ENCODE measurements at places on chromosomes 13 and 19. TPM values are rescaled to one million over a fixed set of nuclear protein-coding genes. Genes with fewer than 3 reads are reported as not detected.

The ZNF432 gene
- 7.3 TPM for total RNA-seq

The TEX29 gene
- total RNA-seq: not detected

The CCNA1 gene
- 4.9 TPM for total RNA-seq

The HSH2D gene
- total RNA-seq: not detected

The MZF1 gene
- 4.6 TPM for total RNA-seq

The HS6ST3 gene
- total RNA-seq: 1.6 TPM

The FPR1 gene
- total RNA-seq: 0.74 TPM

- no peak for DNase-seq
These were observed 48.0 kb upstream of the KATNAL1 start for GRCh38 chr13:30355384-30355699.

- peak; percentile 63 for DNase-seq
These were observed 30.5 kb downstream of the ZSWIM4 start for GRCh38 chr19:13825489-13826441.

GRCh38 chr19:30215248-30215647 is 156.9 kb upstream of the ZNF536 start:
- no peak for DNase-seq

DNA sequence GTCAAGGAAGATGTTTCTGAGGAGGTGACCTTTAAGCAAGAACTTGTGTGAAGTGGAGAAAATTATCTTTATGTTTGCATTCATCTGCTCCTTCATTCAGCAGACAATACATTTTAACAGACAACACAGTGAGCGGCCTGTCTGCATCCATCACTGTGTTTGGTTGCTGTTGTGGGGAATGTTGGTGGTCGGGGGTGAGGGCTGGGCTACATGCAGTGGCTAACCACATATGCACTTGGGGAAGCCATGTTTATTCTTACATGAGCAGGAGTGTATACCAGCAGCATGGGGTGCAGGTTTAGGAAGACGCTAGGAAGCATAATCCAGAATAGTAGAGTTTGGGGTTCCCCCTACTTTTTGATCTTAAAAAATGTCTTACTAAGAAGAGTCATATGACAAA is 66.4 kb downstream of the DHRS12 start:
- no peak for DNase-seq

GRCh38 chr19:45515807-45516401 is 8.6 kb downstream of the VASP start:
- DNase-seq: no peak

DNA sequence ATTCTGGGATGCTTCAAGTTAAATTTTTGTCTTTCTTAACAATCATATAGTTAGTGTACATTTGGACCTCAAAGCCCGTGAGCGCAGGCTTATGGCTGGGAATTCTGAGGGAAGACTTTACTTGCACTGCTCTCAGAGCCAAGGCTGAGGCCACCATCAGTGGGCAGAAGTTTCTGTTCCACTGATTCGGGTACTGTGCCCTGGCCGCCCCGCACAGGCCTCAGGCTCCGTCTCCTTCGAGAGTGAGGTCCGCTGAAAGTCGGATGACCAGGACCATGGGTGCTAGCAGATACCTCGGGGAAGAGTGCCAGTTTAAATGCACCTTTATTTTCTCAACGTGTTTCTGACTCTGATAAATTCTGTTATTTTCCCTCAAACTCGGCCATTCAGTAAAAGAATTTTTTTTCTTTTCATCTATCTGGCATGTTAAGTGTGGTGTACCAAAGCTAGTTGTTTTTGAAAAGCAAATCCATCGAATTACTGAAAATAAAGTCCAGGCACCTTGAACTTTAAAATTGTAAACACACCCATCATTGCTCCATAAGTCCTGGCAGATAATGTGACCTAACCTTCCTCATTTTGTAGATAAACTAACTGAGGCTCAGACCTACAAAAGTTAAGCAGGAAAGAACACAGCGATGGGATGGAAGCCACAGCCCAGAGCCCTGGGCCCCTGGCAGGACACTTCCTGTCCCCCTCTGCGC is 126.7 kb downstream of the SOX1 start:
- no peak for DNase-seq

GRCh38 chr13:74452176-74452575 is 318.0 kb upstream of the KLF12 start:
- DNase-seq: no peak

DNA sequence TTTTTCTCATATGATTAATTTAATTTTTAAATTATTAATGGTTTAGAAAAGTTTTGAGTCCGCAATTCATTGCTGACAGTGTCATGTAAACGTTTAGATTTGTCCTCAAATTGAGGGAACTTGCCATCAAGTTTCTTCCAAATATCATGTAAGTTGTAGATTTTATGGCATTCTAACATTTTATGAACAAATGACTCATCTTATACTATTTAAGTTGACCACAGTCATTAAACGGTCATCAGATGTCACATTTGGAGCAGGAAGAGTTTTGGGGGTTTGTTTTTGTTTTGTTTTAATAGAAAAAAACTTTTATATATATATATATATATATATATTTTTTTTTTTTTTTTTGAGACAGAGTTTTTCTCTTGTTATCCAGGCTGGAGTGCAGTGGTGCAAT is 4.3 kb downstream of the ZNF114 start:
- no peak for DNase-seq

- DNase-seq: no peak
These were observed 112.3 kb downstream of the GADD45B start for GRCh38 chr19:2588081-2588777.

- no peak for DNase-seq
These were observed 64.1 kb downstream of the ZNF429 start for GRCh38 chr19:21569494-21569865.

GRCh38 chr13:83085186-83085900 is 796.9 kb downstream of the SLITRK1 start:
- DNase-seq: no peak

DNA sequence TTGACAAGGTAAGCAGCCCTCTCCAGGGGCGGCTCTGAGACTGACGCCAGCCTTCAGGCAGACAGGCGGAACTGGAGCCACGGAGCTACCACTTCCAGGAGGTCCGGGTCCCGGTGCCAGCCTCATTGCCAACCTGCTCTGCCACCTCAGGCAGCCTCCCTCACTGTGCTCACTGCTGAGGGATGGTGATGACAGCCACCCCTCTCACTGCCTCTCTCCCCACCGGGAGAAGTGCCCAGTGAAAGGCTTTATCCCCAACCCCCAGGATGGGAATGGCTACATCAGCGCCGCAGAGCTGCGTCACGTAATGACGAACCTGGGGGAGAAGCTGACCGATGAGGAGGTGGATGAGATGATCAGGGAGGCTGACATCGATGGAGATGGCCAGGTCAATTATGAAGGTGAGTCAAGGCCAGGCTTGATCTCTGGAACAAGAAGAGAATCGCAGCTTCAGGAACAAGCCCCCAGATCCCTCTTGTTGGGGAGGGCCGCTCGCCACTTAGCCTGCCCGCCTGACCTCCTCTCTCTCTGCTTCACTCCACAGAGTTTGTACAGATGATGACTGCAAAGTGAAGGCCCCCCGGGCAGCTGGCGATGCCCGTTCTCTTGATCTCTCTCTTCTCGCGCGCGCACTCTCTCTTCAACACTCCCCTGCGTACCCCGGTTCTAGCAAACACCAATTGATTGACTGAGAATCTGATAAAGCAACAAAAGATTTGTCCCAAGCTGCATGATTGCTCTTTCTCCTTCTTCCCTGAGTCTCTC is 7.6 kb downstream of the CALM3 start:
- no peak for DNase-seq

DNA sequence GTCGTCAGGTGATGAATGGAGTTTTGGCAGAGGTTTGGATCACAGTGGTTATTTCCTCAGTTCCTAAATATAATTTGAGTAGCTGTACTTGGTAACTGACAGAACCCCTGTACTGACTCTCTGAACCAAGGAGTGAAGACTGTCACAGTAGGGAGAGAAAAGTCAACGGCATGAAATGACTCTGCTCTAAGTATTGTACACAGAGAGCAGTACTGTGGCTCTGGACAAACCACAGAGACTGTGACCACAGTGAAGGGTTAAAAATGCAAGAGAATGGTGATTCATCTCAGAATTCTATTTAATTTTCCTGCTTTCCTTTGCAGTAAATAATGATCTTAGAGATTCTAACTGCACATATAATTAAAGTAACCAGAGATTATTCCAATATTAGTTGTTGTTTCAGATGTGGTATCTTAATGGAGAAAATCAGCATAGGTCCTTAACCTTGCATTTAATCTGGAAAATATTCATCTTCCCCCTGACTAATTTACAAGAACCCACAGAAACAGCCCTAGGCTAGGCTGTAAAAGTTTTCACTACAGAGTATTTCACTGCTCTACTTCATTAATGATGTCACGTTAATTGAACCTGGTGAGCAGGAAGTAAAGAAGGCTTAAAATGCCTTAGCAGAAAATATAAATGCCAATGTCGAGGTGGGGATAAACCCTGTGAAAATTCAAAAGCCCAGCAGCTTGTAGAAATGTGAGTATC is 221.9 kb downstream of the LIG4 start:
- DNase-seq: peak; percentile 12

DNA sequence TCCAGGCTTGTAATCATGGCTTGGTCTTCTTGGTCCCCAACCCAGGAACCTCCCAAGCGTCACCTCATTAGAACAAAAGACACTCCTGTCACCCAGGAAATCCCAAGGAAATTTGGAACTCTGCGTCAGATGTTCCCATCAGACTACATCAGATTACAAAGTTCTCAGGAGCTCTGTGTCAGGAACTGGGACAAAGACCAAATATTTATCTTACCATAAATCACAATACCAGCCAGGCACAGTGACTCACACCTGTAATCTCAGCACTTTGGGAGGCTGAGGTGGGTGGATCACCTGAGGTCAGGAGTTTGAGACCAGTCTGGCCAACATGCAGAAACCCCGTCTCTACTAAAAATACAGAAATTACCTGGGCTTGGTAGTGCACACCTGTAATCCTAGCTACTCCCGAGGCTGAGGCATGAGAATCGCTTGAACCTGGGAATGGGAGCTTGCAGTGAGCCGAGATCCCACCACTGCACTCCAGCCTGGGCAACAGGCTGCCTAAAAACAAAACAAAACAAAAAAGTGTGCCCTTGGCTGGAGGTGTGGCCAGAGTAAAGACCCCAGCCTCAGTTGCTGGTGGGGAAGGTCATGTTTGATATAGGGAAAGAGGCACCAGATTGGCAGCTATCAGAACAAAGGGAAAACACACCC is 16.7 kb upstream of the CCDC124 start:
- DNase-seq: peak; percentile 19

DNA sequence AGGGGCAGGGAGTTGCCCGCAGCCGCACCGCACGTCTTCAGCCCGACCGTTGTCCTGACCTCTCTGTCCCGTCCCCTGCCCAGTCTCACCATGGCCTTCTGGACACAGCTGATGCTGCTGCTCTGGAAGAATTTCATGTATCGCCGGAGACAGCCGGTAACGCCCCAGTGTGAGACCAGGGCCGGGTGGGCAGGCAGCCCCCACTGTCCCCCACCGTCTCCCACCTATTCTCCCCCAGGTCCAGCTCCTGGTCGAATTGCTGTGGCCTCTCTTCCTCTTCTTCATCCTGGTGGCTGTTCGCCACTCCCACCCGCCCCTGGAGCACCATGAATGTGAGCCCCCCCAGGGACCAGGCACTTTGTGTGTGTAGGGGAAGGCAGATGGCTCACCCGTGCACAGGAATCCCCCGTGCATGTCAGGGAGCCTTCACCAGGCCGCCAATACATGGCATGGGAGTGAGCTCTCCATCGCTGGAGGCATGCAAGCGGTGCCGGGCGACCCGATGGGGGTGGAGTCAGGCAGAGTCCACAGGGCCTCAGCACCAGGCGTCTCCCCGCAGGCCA is 1.4 kb downstream of the ABCA7 start:
- DNase-seq: no peak

- no peak for DNase-seq
These were observed 350.9 kb downstream of the SUCLA2 start for GRCh38 chr13:47650209-47650608.

DNA sequence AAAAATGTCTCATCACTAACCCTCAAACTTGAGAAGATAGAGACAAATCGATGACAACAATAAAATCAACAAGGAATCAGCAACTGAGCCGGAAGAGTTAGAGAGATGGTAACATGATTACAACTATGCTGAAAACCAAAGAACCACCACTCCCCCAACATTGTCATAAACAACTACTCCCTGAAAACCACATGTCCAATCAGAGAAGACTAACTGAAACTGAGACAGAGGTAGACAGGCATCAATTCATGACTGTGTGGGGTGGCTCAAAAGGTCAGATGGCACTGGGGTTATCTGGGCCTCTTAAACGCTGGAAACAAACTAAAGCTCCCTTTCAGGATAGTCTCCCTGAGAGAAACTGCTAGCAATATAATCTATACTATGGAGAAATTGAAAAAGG is 488.8 kb downstream of the KCTD12 start:
- no peak for DNase-seq

- DNase-seq: no peak
These were observed 973.9 kb upstream of the PRR20A start for GRCh38 chr13:56166864-56167263.

DNA sequence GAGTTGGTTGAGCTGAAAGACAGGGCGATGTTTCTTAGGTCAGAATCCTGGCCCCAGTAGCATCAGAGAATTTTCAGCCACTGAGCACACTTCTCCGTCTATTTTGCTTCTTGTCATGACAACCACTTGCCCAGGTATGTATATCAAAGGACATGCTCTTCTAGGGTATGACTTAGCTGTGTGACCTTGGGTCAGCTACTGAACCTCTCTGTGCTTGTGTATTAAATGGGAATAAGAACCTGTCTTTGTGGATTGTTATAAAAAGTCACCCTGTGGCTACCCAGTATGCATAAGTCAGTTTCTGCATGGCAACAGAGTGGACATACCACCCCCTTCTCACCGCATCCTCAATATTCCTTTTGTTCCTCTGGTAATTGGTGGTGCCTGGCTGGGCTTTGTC is 26.1 kb downstream of the MBD3L1 start:
- DNase-seq: no peak

DNA sequence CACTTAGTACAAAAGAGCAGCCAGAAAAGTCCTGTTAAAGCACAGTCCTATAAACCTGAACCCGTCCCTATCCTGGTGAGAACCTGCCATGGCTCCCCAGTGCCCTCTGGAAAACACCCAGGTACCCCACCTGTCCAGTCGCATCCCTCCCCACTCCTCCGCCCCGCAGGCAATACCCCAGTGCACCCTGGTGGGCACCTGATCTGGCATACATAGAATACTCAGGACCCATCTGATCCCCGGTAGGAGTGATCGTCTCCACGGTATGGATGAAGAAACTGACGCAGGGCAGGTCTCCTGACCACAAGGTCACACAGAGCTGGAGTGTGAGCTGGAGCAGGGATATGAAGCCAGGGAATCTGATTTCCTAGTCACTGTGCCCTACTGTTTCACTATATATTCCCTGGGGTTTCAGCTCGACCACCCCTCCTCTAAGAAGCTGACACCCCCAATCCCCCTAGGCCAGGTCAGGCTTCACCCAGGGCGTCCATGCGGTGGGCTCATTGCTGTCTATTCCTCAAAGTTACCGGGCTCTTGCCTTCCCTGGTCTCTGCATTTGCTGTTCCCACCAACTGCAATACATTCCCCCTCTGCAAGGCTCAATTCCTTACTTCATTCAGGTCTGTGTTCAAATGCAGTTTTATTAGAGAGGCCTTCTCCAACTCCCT is 12.6 kb downstream of the FBXO46 start:
- DNase-seq: no peak
